ENCODE measurements at places on chromosomes 5 and 9. TPM values are rescaled to one million over a fixed set of nuclear protein-coding genes. Genes with fewer than 3 reads are reported as not detected.

The WNT8A gene
- total RNA-seq, result not detected

The ANKRD34B gene
- total RNA-seq, result 0.07 TPM

The PCDHA9 gene
- not detected for total RNA-seq

The RANBP17 gene
- 3.1 TPM for total RNA-seq

The CENPH gene
- 24.3 TPM for total RNA-seq

The PCDHB8 gene
- total RNA-seq, result 0.42 TPM

The ZNF454 gene
- not detected for total RNA-seq

The SEC16A gene
- 63.2 TPM for total RNA-seq

The HSPA5 gene
- 479 TPM for total RNA-seq

The UGCG gene
- total RNA-seq, result 16.4 TPM

The MARVELD2 gene
- 2.1 TPM for total RNA-seq

The FGFR4 gene
- total RNA-seq, result 23.4 TPM

The TNFSF15 gene
- 0.41 TPM for total RNA-seq

The CARD9 gene
- total RNA-seq, result 1.2 TPM

The CDX1 gene
- not detected for total RNA-seq

The SCGB3A1 gene
- total RNA-seq, result not detected

The OTP gene
- total RNA-seq, result 0.07 TPM

The PCDHGA2 gene
- 0.65 TPM for total RNA-seq

The HRH2 gene
- total RNA-seq, result 0.71 TPM

The PHYHD1 gene
- total RNA-seq, result not detected

The CNTLN gene
- total RNA-seq, result 6.1 TPM

The LRRC14B gene
- total RNA-seq, result not detected

The SLC9A3 gene
- 2.4 TPM for total RNA-seq

The IL3 gene
- total RNA-seq, result not detected

The NPR3 gene
- 20.9 TPM for total RNA-seq

The STPG3 gene
- total RNA-seq, result not detected

The LCN9 gene
- total RNA-seq, result not detected

The WDR31 gene
- total RNA-seq, result 1.1 TPM

All from A549 treated with CpdA at 1 μM for 4 hours (cell line).